ENCODE measurements at places on chromosomes 3 and 15.

DNA sequence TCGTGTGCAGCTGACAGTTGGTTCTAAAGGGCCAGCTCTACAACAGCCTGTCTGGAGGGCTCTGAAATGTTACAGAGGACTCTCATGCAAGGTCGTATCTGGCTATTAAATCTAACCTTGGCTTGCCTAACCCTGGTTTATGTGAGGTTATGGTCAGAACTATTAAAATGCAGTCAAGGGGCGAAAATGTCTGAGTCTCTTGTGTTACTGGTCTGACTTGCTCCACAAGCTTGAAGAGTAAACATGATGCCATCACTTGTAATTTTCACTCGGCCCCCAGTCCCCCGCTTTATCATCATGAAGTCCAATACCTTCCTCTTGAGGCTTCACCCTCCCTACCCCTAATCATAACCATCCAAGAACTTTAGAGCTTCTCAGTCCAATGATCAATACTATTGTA is 9.4 kb downstream of the ENTPD3 start:
- DNase-seq = no peak

GRCh38 chr3:135560847-135561246 is 404.7 kb upstream of the PPP2R3A start:
- DNase-seq = no peak

DNA sequence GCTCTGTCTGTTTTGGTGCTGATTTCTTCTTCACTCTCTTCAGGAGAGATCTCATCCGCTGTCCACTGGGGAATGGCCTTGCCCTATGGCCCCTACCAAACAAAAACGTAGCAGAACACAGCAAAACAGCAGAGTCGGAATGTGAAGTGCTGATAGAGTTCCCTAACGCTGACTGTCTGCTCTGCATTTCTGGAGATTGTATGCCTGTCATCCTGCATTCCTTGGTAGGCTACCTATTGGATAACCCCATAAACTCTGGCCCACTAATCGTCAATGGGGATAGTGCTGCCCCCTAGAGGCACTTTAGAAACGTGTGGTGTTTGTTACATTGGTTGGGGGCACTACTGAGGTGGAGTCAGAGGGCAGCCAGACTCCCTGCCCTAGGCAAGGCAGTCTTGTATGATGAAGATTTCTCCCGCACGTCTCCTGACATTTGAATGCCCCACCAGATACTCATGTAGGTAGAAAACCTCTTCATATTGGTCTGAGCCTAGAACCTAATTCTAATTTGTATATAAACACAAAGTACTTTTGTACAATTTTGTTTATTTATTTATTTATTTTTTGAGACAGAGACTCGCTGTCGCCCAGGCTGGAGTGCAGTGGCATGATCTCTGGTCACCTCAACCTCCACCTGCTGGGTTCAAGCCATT is 15.6 kb upstream of the MAGEF1 start:
- peak; percentile 54 for DNase-seq

GRCh38 chr3:113423699-113424098 is 17.6 kb downstream of the CFAP44 start:
- no peak for DNase-seq

DNA sequence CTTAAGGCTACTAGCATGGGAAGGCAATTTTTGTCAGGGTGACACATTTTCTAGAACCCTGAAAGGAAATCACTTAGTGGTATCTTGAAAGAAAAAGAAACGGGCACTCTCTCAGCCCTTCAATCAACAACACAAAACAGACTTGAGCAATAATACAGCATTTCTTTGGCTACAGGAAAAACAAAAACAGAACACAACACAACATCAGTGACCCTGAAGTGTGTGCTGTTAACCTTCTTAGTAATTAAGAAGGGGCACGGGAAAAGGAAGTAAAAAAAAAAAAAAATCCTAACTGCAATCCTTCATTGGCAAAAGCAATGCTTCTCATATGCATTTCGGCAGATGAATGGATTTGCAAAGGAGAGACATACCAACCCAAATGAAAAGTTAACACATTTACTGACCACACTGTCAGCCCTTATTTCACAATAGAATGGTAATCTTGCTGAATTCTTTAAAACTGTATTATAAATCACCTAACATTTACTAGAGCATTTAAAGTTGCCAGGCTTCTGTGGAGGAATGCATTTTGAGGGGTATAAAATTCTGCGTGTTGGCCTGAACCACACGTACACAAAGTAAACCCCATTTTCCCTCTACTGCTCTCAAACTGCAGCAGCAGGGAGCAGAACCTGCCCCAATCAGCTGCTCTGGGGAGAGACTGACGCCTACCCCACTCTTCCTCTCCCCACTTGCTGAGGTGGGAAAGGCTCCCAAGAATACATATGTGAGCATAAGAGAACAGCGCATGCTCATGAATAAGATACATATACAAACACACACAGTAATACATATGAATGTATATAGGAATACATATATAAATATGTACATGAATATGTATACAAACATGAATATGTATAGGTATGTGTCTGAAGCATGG is 198.5 kb downstream of the FOXP1 start:
- no peak for DNase-seq

DNA sequence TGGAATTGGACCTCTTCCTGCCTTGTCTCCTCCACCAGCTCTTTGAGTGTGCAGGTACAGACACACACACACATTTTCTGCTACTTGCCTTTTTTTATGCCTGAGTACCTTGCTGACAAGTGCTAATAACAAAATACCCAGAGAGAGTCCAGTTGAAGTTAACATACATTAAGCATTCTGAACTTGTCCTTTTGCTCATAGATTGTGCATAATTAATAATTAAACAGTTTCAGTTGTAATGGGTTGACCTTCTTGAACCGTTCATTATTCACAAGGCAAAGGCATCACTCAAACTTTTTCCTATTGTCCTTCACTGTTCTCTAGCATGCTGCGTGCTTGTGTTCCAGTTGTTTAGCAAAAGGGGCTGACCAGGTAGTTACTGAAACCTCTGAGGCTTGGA is 59.6 kb upstream of the SKOR1 start:
- no peak for DNase-seq

GRCh38 chr3:58568572-58569286 is 8.5 kb downstream of the FAM107A start:
- peak; percentile 69 for DNase-seq

- no peak for DNase-seq
Observed at GRCh38 chr3:189344996-189345395, 173.2 kb downstream of the TPRG1 start.
